HS-27A (cell line): ENCODE measurements at places on chromosomes 1 and 21.

DNA sequence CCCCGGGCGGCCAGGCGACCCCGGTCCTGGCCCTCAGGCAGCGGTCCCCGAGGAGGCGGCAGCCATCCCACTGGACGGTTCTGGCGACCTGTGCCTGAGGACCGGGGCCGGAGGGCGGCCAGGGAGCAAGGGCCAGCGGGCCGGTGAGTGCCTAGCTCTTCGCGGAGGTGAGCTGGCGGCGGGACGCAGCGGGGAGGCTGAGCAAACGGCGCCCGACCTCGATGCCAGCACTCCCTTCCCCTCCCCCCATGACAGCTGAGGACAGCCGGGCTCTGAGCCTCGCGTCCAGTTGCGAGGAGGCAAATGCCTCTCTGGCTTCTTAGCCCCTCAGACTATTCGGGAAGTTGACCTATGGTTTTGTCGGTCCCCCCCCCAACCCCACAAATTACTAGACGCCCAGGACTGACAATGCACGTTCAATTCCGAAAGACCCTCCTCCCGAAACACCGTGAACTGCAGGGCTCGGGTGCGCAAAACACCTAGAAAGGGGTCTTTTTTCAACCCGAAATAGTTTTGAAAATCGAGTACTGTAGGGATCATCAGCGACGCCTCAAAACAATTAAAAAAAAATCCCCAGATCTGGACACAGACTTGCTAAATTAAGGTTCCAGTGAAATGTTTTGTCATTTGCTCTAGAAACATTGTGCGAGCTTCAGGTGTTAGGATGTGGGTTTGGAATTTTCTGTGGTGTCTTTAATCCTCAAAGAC is 8.3 kb downstream of the CDKN2C start:
- no peak for DNase-seq

- no peak for DNase-seq
These were observed 708.1 kb downstream of the MRPL39 start for GRCh38 chr21:24899138-24899537.

- no peak for DNase-seq
These were observed 7.4 kb upstream of the DNMT3L start for GRCh38 chr21:44269090-44269489.

- DNase-seq: no peak
These were observed 114.3 kb downstream of the TGFB2 start for GRCh38 chr1:218459450-218459849.

DNA sequence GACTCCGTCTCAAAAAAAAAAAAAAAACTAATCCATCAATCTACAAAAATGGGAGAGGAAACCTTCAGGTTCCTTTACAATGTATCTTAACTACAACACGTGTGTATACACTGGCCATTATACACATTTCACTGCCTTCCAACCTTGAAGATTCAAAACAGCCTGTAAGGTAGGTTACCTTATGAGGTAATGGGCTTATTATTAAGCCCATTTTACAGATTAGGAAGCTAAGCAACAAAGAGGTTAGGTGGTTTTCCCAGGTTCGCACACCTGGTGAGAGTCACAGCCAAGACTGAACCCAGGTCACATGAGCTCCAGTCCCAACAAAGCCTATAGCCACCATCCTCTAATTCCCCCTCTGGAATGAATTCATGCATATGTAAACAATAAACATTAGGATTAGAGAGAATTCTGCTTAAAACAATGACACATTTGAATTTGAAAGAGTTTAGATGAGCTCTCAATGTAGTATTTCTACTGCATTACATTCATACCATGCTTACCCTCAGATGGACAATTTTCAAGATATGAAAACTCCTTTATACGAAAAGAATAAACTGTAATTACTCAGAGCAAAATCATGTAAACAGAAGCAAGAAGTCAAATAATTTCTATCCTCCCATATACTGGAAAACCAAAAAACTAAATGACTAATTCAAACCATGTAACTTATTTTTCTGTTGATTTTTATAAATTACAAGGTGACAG is 54.8 kb downstream of the EIF4G3 start:
- DNase-seq: no peak

- DNase-seq: no peak
These were observed 401.8 kb downstream of the SRGAP2C start for GRCh38 chr1:121586369-121587229.
